ENCODE measurements at places on chromosomes 11 and 22.

GRCh38 chr11:31957674-31958073 is 133.2 kb upstream of the RCN1 start:
- no peak overlapping the region for H3K27ac ChIP-seq
- DNase-seq: no peak
- peaks cover 12% of the 10 kb centered on the region for H3K27me3 ChIP-seq
- peaks cover 6% of the 10 kb centered on the region for H3K4me1 ChIP-seq

DNA sequence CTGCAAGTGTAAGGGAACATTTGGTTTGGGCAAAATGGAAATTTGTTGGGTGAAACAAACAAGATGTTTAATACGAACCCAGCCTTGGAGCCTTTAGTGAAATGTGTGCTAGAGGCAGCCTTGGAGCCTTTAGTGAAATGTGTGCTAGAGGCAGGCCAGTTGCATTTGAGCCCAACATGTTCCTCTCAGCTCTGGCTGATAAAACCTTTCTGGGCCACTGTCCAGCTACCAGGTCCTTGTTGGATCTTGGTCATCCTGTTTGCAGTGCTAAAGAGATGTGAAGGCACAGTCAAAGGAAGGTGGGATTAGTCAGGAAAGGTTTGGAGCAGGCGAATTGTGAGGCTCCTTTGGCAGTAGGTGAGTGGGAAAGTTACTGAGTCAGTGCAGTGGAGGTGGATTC is 48.9 kb downstream of the CEP164 start:
- DNase-seq: no peak
- peaks cover 9% of the 10 kb centered on the region for H3K36me3 ChIP-seq
- no peak overlapping the region for H3K27ac ChIP-seq
- H3K4me3 ChIP-seq: no peak overlapping the region
- no peaks in the 10 kb centered on the region for H3K27me3 ChIP-seq
- H3K4me1 ChIP-seq: no peaks in the 10 kb centered on the region

DNA sequence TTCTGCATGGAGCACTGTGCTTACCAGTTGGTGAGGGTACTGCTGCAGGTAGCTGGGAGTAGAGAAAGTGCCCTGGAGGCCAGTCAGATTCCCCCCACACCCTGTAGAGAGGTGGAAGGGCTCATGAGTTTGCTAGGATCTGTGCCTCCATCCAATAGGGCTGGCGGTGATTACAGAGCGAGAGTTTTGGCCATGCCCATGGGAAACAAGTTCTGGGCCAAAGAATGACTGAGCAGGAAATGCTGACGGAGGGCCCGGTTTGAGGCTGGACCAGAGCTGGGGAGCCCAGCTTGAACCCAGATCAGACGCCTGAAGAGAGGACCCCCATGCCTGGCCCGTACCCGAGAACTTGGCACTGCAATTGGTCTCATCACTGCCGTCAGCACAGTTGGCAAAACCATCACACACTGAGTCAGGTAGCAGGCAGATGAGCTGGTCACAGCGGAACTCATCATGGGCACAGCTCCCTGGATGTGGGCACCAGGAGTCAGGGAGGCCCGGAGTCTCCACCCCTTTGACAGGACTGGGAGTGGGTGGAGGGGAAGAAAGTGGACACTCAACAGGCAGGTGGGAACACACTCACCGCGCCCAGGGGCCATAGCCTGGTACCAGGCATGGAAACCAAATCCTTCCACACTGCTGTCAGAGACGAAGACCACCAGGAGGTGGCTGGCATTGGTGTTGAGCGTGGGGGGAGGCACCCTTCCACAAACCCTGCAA is 2.1 kb downstream of the MFRP start:
- H3K4me3 ChIP-seq: no peak overlapping the region
- H3K27me3 ChIP-seq: peaks cover 67% of the 10 kb centered on the region
- peaks cover 12% of the 10 kb centered on the region for H3K4me1 ChIP-seq
- DNase-seq: no peak

- no peak overlapping the region for H3K27ac ChIP-seq
- peaks cover 14% of the 10 kb centered on the region for H3K27me3 ChIP-seq
- DNase-seq: no peak
- no peak overlapping the region for H3K4me3 ChIP-seq
- no peaks in the 10 kb centered on the region for H3K36me3 ChIP-seq
Measured at GRCh38 chr22:35230839-35231584, 26.3 kb upstream of the HMGXB4 start.

- no peaks in the 10 kb centered on the region for H3K27me3 ChIP-seq
- no peak for DNase-seq
- no peak overlapping the region for H3K4me3 ChIP-seq
- H3K36me3 ChIP-seq: no peaks in the 10 kb centered on the region
Measured at GRCh38 chr22:42758931-42759629, 38.4 kb upstream of the A4GALT start.

DNA sequence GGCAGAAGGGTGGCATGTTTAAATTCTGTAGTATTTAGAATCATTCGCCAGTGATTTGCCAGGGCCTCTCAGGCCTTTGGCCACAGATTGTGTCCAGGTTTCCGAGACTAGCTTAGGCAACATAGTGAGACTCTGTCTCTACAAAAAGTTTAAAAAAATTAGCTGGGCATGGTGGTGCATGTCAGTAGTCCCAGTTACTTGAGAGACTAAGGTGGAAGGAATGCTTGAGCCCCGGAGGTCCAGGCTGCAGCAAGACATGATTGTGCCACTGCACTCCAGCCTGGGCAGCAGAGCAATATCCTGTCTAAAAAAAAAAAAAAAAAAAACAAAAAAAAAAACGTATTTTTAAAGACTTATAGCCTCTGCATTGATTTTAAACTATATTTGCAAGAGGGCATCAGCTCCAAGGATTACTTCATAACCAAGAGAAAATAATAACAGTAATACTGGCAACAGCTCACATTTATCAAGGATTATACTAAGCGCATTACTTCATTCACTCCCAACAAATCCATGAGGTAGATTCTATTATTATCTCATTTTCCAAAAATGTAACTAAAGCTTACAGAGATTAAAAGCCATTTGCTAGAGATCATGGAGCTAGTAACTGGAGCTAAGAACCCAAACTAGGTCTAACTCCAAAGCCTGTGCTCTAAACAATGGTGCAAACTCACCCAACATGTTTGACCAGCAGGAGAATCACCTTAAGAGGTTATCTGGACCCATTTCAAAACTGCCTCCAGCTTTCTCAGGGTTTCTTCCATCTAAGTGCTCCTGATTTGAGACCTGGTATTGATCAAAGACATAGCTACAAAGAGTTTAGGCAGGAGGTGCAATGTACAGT is 32.6 kb upstream of the SLC6A5 start:
- H3K4me1 ChIP-seq: no peaks in the 10 kb centered on the region
- H3K27ac ChIP-seq: no peak overlapping the region
- peaks cover 7% of the 10 kb centered on the region for H3K27me3 ChIP-seq
- no peak for DNase-seq
- no peaks in the 10 kb centered on the region for H3K36me3 ChIP-seq

GRCh38 chr11:89490981-89491690 is at the start of gene NOX4:
Gene NOX4, minus strand, starts transcription at chr11:89491375. Its CDS starts 129 bp downstream, at chr11:89491246.
- no peak within 1 kb of the TSS for H3K27ac ChIP-seq
- H3K4me3 ChIP-seq: peak within 1 kb of the TSS; percentile 79
- no peaks in the 10 kb centered on the region for H3K36me3 ChIP-seq
- peaks cover 6% of the 10 kb centered on the region for H3K27me3 ChIP-seq
- DNase-seq: peak; percentile 75

DNA sequence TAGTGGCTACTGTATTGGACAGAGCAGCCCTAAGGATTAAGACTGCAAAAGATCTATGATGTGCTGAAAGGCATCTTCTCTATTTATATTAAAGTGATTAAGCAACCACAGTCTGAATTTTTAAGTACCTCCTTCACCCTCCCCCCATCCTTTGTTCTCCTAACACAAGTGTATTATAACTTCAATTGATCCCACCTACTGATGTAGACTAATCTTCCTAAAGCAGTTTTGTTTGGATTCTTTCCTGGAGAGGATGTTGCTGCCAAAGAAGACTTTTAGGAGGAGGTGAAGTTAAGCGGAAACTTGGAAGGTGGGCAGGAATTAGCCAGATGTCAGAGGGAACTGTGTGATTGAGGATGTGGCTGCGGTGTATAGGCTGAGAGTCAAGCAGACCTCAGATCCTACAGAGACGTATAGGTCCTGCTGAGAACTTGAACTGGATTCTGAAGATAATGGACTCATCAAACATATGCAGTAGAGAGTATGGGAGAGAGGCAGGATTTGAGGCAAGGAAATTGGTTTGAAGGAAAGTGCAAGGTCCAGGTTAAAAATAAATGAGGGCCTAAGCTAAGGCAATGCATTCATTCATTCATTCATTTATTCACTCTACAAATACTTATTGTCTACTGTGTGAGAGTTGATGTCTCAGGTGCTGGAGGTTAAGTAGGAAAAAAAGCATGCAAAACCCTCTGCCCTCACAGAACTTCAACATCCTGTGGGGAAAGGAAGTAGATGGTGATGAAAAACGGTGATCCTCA is 5.2 kb upstream of the RASSF10 start:
- H3K27me3 ChIP-seq: peaks cover 21% of the 10 kb centered on the region
- H3K27ac ChIP-seq: no peak overlapping the region
- no peak overlapping the region for H3K4me3 ChIP-seq
- no peak for DNase-seq

- DNase-seq: no peak
- no peaks in the 10 kb centered on the region for H3K27me3 ChIP-seq
- peaks cover 6% of the 10 kb centered on the region for H3K36me3 ChIP-seq
Measured at GRCh38 chr22:18056807-18057474, 20.8 kb upstream of the PEX26 start.

DNA sequence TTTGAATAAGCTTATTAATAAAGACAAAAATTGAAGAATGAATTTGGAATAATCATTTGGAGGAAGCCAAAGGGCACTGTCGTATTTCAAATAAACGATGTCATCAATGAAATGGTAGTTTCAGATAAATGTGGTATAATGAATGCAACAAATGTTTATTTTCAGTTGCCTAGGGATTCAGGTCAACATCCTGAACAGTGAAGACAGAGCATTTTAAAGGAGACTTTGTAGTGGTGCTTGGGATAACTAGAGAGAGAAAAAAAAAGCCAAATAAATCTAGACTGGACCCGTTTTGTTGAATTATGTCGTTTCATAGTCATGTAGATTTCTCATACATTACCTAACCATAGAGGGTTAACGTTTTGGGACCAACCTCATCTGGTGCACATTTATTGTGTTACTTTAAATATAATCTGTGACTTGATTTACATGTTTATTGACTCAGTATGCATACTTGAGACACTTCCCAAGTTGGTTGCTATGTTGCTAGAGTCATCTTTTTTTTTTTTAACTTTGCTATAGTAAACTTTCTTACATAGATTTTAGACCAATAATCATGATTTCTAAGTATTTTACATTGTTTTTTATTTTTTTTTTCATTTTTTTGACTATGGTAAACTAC is 111.1 kb downstream of the NCAM1 start:
- no peak overlapping the region for H3K4me3 ChIP-seq
- H3K27ac ChIP-seq: no peak overlapping the region
- peaks cover 8% of the 10 kb centered on the region for H3K4me1 ChIP-seq

DNA sequence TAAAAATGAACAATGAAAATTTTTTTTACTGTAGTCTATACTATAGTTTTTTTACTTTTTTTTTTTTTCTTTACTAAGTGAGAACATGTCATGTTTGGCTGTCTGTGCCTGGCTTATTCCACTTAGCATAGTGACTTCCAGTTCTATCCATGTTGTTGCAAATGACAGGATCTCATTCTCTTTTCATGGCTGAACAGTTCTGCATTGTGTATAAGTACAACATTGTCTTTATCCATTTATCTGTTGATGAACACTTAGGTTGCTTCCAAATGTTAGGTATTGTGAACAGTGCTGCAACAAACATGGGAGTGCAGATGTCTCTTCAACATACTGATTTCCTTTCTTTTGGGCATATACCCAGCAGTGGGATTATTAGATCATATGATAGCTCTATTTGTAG is 88.1 kb upstream of the CCDC90B start:
- no peak overlapping the region for H3K4me3 ChIP-seq
- no peaks in the 10 kb centered on the region for H3K4me1 ChIP-seq
- H3K27me3 ChIP-seq: no peaks in the 10 kb centered on the region
- H3K27ac ChIP-seq: no peak overlapping the region
- no peak for DNase-seq
- peaks cover 8% of the 10 kb centered on the region for H3K36me3 ChIP-seq

- H3K4me3 ChIP-seq: no peak overlapping the region
- no peaks in the 10 kb centered on the region for H3K27me3 ChIP-seq
- no peak for DNase-seq
- H3K27ac ChIP-seq: no peak overlapping the region
- H3K4me1 ChIP-seq: peaks cover 26% of the 10 kb centered on the region
Measured at GRCh38 chr11:68009391-68010089, 587 bp upstream of the ALDH3B1 start.

DNA sequence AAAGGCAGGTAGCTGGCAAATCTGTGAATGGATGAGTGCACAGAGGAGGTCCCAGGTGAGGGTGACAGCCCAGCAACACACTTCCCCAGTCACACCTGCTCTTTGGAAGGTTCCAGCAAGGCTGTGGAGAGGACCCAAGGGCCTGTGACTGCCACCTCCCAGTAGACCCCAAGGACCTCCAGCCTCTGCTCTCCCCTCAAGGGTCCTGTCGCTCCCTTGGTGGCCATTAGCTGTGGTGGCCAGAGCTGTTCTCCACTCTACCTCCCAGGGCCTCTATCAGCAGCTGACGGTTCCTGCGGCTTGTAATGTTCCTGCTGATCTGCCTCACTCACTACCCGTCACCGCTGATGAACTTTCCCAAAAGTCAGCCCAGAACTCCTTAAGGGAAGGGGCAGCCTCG is 93.0 kb downstream of the SWAP70 start:
- no peak overlapping the region for H3K27ac ChIP-seq
- peaks cover 8% of the 10 kb centered on the region for H3K36me3 ChIP-seq
- peaks cover 43% of the 10 kb centered on the region for H3K4me1 ChIP-seq
- DNase-seq: no peak
- no peak overlapping the region for H3K4me3 ChIP-seq

GRCh38 chr22:24593836-24594568 is 1.1 kb upstream of the LRRC75B start:
- H3K27ac ChIP-seq: no peak overlapping the region
- peak overlapping the region; percentile 67 for H3K4me3 ChIP-seq
- no peak for DNase-seq
- H3K27me3 ChIP-seq: no peaks in the 10 kb centered on the region
- H3K36me3 ChIP-seq: no peaks in the 10 kb centered on the region
- peaks cover 13% of the 10 kb centered on the region for H3K4me1 ChIP-seq

- H3K4me1 ChIP-seq: peaks cover 14% of the 10 kb centered on the region
- H3K4me3 ChIP-seq: no peak overlapping the region
- peaks cover 19% of the 10 kb centered on the region for H3K36me3 ChIP-seq
- H3K27me3 ChIP-seq: no peaks in the 10 kb centered on the region
Measured at GRCh38 chr11:9876331-9876730, 212.5 kb downstream of the SWAP70 start.

- DNase-seq: no peak
- no peaks in the 10 kb centered on the region for H3K27me3 ChIP-seq
- 0 out of 2 replicates have a peak overlapping the region, but pooled peaks have one; percentile 55 for H3K27ac ChIP-seq
- no peak overlapping the region for H3K4me3 ChIP-seq
Measured at GRCh38 chr11:57681168-57681567, 13.3 kb downstream of the ZDHHC5 start.

DNA sequence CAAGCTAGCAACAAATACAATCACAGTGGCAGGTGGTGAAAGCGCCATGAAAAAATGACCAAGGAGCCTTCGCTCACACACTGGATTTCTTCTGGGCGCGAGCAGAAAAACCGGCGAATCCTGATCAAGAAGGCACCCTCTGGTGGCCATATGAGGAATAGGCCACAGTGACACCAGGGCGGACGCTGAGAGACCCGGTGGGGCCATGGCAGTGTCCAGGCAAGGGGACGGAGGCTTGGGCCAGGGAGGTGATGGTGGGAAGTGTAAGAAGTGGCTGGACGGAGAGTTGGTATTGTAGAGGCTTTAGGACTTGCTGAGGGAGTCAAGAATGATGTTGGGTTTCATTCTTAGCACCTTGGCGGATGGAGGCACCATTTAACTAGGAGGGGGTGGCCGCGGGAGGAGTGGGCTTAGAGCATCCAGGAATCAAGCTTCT is 16.9 kb upstream of the RAC2 start:
- peak; percentile 74 for DNase-seq
- H3K4me1 ChIP-seq: peaks cover 19% of the 10 kb centered on the region
- H3K27me3 ChIP-seq: peaks cover 34% of the 10 kb centered on the region
- H3K27ac ChIP-seq: no peak overlapping the region
- no peak overlapping the region for H3K4me3 ChIP-seq
